ENCODE measurements at places on chromosomes 6 and 20.

DNA sequence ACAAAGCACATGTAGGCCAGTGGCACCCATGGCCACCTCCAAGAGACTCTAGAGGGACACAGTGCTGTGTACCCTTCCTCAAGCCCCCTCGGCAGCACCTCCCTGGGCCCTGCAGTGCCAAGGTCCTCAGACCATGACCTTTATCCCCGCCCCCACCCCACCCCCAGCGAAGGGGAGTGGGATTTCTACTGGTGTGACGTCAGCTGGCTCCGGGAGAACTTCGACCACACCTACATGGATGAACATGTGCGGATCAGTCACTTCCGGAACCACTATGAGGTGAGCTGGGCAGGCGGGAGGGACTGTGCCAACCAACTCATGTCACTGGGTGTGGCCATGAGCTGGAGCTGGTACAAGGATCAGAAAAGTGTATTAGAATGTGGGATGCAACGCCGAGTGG lies 38.0 kb downstream of the TTLL9 start:
- DNase-seq: no peak

- DNase-seq: no peak
These were observed 16.2 kb downstream of the GABRR2 start for GRCh38 chr6:89298680-89299465.

GRCh38 chr6:134106702-134107101 lies 54.3 kb upstream of the SLC2A12 start:
- DNase-seq: no peak

DNA sequence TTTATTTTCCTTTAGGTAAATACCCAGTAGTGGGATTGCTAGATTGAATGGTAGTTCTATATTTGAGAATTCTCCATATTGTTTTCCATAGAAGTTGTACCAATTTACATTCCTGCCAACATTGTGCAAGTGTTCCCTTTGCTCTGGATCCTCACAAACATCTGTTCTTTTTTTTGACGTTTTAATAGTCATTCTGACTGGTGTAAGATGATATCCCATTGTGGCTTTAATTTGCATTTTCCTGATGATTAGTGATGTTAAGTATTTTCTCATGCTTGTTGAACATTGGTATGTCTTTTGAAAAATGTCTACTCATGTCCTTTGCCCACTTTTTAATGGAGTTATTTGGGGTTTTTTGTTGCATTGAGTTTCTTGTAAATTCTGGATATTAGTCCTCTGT lies 85.6 kb downstream of the UBE3D start:
- DNase-seq: no peak

DNA sequence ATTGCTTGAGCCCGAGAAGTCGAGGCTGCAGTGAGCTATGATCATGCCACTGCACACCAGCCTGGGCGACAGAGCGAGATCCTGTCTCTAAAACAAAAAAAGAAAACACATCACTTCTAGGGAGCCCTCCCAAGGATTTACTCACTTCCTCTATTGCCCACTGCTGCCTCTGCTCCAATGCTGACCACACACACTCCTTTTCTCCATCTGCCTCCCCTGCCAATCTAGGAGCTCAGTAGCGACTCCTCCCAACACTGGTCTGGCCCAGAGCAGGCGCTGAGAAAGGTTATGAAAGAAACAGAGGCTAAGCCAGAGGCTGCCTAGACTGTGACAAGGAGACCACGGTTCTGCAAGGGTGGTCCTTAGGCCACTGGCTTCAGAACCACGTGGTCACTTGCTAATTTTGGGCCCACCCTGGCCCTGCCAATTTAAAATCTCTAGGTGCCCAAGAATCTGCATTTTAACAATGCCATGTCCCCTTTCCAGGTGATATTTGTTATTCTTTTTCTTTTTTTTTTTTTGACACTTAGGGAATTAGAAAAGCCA lies 1.3 kb upstream of the E2F1 start:
- DNase-seq: no peak

DNA sequence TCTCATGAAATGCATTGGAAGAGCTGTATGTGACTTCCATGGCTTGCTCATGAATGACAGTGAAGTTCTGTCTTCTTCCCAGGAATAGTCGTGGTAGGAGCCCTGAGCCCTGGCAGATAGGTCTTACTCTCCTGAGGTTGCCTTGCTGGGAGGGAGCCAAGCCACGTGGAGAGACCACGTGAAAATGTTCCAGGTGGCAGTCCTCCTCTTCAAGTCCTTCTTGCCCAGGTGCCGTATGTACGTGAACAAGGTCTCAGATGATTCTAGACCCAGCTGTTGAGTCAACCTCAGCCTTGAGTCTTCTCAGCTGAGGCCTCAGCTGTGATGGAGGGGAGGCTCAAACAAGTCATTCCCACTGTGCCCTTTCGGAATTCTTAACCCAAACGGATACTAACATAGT lies 192.4 kb upstream of the PRDM1 start:
- no peak for DNase-seq

DNA sequence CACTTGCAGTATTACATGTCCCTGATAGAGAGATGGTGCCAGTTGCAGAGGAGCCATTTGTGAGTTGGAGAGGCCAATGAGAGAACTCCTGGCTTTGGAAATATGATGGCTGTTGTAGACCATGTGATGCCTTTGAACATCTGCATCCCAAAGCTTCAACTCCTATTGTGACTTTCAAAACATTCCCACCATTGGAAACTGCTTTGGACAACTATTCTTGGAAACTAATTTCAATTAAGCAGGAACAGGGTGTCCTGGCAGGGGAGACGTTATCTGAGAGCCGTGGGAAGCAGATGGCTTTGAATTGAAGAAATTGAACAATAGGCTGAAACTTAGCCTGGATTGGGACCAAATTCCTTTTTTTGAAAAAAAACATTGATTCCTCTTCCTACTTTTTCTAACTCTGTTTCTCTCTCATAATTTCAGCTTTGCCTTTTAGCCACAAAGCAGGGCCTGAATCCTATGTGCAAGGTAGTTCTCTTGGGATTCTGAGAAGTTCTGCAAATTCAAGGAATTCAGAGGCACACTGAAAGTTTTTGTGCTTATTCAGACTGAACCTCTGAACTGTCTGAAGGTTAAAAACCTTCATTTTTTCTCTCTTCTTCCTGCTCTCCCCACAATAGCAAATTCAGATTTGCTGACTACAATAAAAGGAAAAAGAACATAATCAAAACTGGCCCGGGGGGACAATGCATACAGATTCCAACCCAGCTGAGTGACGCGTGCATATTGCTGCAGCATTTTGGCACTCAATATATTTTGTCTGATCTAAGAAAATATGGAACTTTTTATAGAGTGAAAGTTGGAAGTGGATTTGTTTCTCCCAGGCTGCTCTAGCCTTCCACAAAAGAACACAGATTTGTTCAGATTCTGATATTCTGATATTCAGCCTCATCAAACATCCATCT lies 720.4 kb upstream of the CHD6 start:
- peak; percentile 49 for DNase-seq

DNA sequence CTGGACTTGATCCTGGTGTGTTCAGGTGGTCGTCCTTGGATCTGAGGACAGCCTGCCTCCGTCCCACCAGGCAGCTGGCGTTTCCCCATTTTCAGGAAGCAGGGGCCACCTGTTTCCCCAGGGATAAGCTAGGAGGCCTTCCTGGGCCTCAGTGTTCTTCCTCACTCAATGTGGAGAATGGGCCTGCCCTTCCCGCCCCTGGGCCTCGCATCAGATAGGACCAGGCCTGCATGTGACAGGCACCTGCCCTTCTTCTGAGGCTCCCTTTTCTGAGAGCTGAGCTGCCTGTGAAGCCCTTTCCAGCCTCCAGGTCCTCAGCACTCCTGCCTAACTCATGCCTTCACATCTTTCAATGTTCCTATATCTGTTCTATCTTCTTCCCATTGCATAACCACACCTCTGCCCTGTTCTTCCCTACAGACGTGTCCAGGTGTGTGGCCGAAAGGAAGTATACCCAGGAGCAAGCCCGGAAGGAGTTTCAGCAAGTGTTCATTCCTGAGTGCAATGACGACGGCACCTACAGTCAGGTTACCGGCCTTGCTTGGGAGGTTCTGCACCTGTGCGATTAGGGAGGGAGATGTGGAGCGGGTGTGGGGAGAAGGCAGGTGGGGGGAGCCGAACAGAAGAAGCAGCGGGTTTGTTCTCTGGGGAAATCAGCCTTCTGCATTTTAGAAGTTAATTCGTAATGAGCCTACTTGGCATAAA lies 85.1 kb downstream of the SMOC2 start:
- no peak for DNase-seq

- DNase-seq: no peak
These were observed 45.2 kb upstream of the TTPAL start for GRCh38 chr20:44430270-44431065.

- DNase-seq: no peak
These were observed 89.4 kb downstream of the TBXT start for GRCh38 chr6:166078294-166078693.

- DNase-seq: peak; percentile 57
These were observed 207.0 kb downstream of the ANKRD60 start for GRCh38 chr20:58021481-58021880.

DNA sequence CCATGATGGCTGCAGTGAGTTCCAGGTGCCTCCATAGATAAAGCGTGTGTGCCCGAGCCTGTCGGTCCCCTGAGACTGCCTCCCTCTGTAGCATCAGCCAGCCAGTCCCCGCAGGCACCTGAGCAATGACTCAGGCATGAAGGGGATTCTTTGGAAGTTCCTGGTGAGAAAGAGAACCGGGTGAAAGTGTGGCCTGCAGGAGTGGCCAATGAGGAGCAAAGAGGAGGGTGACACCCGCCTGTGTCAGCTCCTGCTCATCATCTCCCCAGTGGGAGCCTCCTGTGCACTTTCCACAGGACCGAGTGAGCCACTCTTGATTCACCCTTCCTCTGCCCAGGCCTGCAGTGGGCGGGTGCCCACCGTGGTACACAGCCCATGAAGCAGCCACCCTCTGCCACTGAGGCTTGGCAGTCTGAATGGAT lies 71.2 kb upstream of the PTPN1 start:
- no peak for DNase-seq

GRCh38 chr6:169194737-169195136 lies 58.9 kb downstream of the THBS2 start:
- no peak for DNase-seq
